ENCODE measurements at places on chromosomes 16 and 17. TPM values are rescaled to one million over a fixed set of nuclear protein-coding genes. Genes with fewer than 3 reads are reported as not detected.

Gene PRPSAP2
- total RNA-seq: 35.1 TPM

- no peaks in the 10 kb centered on the region for H3K27me3 ChIP-seq
- no peak overlapping the region for H3K4me3 ChIP-seq
- no peak overlapping the region for H3K27ac ChIP-seq
- no peaks in the 10 kb centered on the region for H3K36me3 ChIP-seq
- H3K4me1 ChIP-seq: no peaks in the 10 kb centered on the region
These were observed 74.8 kb downstream of the HS3ST2 start for GRCh38 chr16:22888791-22889190.

DNA sequence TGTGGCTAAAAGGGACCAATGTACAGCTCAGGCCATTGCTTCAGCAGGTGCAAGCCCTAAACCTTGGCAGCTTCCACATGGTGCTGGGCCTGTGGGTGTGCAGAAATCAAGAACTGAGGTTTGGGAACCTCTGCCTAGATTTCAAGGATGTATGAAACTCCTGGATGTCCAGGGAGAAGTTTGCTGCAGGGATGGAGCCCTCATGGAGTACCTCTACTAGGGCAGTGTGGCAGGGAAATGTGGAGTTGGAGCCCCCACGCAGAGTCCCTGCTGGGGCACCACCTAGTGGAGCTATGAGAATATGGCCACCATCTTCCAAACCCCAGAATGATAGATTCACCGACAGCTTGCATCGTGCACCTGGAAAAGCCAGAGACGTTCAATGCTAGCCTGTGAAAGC, 13.0 kb downstream of the EFCAB5 start:
- H3K27me3 ChIP-seq: no peaks in the 10 kb centered on the region
- H3K36me3 ChIP-seq: no peaks in the 10 kb centered on the region

- H3K36me3 ChIP-seq: no peaks in the 10 kb centered on the region
- no peak overlapping the region for H3K4me3 ChIP-seq
- no peaks in the 10 kb centered on the region for H3K27me3 ChIP-seq
- peaks cover 36% of the 10 kb centered on the region for H3K4me1 ChIP-seq
These were observed 3.3 kb downstream of the TMEM94 start for GRCh38 chr17:75459590-75460267.

Gene SCGB1C2
- not detected for total RNA-seq
